Nucleus accumbens (tissue), 56 donors: ENCODE measurements at places on chromosomes 16 and 17.

DNA sequence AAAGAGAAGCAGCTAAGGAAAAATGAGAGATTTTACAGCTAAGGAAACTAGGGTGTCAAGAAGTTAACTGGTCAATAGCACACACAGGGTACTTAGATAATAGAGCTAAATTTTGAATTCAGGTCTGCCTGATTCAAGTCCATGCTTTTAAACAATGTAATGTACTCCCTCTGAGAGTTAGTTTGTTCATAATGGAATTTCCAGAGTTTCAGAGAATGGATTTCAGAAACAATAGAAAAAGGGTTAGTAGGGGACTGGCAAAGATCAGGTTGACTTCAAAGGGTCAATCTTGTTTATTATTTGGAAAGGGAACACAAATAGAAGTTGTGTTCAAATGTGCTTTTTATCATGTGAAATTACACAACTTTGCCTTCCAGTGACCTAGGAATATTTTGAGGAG lies 17.9 kb downstream of the NSRP1 start:
- no peak for DNase-seq

GRCh38 chr16:66717776-66718175 lies 21.2 kb upstream of the CMTM4 start:
- no peak for DNase-seq

- DNase-seq = no peak
These were observed 20.9 kb upstream of the ZFPM1 start for GRCh38 chr16:88432174-88432573.

DNA sequence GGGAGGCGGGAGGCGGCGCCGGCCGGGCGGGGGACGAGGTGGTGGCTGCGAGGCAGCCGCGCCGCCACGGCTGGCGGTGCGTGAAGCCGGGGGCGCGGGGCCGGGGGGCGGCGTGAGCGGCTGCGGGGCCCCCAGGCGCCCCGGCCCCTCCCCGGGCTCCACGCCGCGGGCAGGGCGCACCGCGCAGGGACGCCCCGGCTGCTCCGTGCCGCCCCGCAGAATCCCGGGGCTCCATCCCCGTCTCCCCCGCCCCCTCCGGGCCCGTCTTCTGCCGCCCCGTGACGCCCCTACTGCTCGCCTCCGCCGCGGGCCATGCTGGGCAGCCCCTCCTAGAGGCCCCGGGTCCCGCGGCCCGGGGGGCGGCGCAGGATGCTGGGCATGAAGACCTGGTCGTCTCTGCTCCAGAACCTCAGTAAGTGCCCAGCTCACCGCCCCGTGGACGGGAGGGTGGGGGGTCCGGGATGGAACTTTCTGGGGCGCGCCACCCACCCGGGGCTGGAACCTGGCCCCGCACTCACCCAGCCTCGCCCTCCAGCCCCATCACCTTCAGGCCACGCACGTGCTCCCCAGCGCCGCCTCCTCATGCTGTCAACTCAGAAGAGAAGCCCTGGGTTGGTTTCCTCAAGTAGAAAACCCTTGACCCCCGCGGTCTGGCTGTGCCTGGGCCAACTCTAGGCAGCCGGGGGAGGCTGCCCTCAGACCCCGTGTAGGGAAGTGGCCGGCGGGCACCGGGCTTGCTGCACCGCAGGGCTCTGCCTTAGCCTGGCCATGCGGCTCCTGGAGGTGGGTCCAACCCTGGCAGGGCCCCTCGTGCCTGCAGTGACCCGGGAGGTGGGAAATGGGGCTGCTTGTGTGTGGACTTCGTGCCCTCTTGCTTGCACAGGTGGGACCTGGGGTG lies 150.2 kb upstream of the GSE1 start:
- no peak for DNase-seq

DNA sequence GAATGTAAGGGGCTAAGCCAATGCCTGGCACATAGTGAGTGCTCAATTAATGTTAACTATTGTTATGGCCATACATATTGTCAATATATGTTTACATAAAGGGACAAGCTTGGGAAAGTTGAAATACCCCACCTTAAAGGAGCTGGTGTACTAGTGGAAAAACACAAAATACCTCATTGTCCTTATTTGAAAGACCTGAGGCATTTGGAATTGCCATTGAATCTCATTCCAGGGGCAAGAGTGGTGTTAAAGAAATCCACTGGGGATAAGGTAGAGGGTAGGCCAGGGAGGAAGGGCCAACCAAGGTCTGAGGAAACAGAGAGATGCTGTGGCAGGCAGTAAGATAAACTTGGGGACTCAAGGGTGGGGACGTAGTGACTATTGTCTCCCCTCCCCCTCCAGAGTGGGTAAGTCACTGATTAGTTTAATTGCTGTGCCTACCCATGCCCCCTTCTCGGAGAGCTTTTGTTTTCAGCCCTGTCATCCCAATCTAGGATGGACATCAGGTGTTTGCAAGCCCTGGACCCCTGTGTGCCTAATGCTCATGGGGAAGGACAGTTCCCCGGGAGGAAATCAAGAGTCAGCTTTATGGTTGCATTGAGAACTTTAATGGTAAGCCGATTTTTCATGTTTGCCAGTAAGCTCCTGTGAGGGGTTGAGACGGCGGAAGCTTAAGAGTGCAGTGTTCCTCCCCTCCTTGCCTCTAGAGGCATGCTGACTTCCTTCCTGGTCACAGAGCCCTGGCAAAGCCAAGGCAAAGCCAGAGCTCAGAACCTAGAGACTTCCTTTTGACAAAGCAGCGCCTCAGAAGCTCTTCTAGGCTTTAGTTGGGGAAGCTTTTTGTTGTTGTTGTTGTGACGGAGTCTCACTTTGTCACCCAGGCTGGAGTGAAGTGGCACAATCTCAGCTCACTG lies 2.5 kb upstream of the HEATR9 start:
- DNase-seq = no peak

- no peak for DNase-seq
These were observed 685.3 kb downstream of the WWOX start for GRCh38 chr16:78784771-78785170.

DNA sequence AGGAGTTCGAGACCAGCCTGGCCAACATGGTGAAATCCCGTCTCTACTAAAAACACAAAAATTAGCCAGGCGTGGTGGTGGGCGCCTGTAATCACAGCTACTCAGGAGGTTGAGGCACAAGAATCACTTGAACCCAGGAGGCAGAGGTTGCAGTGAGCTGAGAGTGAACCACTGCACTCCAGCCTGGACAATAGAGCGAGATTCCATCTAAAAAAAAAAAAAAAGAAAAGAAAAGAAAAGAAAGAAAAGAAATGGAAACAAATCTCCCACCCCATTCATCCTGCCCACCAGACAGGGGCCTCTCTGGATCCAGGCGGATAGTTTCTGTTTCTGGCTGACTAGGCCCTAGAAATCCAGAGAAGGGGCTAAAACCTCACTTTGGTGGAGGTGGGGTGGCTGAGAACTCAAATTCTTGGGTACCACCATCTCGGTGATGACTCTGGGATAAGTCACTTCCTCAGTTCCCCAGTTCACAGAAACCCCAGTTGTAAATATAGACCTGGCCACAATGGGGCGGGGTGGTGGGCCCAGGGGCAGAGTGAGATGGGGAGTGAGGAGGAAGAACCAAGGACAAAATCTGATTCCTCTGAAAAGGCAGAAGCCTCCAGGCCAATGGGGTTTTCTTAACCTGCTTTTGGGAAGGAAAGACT lies 22.2 kb downstream of the SOCS1 start:
- DNase-seq = no peak

GRCh38 chr16:79463841-79464240 lies 136.7 kb downstream of the MAF start:
- DNase-seq = no peak

DNA sequence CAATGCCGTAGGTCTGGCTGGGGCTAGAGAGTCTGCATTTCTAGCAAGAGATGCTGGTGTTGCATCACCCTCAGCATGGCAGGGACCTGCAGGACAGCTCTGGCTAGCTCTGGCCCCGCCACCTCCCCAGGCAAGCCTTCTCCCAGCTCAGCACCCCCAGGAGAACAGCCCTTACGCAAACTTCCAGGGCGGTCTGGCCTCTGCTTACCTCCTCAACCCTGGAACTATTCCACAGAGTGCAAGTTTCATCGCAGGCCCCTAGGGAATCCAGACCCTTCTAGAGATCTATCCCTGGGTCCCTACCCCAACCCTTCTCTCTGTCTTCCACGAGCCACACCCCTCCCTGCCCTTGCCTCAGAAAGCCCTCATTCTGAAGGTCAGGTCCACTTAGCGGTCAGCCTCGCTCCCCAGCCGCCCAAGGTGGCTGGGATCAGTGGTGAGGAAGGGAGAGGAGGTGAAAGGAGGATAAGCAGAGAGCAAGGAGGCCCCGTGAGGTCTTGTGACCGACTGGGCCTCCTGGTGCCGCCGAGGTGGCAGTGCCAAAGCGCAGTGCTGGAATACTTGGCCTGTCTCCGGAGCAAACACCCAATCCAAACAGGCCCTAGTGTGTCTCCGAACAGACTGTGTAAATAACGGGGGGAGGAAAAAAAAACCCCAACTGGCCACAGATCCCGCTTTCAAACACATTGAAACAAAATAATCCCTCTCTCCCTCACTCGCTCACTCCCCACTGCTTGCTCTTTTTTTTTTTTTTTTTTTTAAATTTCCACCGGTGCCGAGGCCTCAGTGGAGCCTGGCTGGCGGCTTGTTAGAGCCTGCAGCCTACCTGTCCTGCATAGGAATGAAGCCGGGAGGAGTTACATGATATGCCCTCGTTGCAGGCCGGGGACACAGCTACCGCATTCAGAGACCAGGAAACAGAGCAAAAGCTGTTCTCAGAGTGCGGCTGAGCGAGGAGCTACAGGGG lies 380.9 kb downstream of the SOX9 start:
- no peak for DNase-seq

DNA sequence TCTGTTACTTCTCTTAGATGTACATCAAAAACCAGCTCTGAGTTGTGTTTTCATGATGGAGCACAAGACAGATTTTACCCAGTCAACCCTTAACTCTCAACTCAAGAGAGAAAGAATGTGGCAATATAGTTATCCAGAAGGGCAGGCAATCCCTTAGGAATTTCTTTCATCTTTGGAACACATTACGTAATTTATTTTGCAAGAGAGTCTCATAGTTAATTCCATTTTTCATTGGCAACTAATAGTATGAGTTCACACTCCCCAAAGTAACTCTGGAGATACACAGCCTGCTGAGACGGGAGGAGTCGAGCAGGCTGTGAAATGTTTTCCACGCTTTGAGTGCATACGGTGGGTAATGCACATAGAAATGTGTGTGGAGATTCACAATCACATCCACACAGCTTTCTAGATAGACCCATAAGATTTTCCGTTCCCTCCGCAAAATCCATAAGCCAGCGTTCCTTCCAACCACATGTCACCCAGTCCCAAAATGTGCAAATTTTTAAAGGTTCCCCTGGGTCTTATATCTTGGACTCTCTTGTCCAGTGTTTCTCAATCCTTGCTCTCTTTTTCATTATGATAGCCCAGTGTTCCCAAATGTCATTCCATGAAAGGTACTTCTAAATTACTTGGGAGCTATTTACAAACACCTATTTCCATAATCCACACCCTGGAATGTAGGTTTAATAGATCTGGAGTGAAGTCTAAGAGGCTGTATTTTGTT lies 8.4 kb upstream of the CDRT4 start:
- DNase-seq = no peak

DNA sequence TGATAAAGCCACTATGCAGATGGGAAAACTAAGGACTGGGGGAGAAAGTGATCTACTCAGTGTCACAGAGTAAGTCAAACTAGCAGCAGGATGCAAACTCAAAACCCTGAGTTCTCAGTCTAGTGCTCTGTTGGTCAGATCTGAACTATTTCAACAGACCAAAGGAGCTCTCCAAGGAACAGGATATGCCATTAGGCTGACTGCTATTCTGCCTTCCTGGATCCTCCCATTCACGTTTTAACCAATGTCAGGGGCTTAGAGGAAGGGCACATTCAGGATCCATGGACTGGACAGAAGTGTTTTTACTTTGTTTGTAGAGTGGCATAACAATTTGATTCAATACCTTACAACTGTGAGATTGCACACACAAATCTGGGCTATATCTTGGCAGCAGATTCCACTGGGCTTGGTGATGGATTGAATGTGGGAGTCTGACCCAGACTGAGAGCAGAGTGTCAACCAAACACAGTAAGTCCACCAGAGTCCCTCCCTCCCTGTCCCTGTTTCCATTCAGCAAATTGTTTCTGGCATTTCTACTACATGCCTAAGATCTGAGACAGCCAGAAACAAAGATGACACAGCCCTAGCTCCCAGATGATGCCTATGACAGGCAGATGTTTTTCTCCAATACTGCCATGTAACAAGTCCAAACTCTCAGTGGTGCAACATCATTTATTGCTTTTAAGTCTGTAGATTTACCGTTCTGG lies 337.8 kb upstream of the CDH5 start:
- DNase-seq = no peak

DNA sequence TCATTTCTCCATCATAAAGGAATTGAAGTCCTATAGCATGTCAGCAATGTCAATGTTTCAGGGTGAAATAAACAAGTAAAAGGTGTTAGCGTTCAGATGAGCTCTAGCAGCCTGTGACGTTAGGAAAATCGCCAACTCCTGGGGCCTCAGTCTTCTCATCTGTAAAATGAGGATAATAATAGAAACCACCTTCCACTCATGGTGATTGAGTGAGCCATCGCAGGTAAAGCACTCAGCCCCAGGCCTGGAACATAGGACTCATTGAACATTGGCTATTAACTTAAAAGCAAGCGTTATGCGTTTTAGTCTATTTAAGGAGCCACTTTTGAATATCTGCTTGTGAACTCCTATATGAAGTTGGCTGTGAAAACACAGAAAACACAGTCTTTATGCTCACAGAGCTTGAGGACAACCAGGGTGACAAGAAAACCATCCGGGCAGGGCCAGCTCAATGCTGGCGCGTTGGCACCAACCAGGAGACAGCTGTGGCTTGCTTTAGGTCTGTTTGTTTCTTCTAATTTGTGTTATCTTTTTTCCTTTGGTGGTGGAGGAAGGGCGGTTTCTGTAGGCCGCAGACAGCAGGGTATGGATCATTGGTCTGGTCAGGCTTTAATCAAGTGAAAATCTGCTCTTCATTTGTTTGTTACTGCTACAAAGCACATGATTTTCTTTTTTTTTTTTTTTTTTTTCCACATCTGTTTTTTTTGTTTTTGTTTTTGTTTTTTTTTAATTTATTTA lies 35.7 kb upstream of the MED9 start:
- no peak for DNase-seq

DNA sequence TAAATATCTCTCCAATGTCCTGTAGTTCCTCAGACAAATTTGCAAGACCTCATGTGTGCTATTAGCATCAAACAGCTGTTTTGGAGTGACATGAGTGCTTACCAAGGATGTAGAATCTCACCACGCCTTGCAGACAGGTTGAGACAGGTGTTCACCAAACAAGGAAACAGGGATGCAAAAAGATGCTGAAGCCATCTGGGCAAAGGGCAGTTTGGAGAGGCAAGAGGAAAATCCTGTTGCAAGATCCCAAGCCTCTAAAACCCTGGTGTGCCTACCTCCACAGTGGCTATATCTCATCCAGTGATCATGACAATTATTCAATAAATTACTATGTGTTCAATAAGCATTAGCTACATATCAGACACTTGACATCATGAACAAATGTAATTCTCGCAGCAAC lies 373.7 kb downstream of the SOX9 start:
- no peak for DNase-seq
